Activated CD4-positive, CD25-positive, alpha-beta regulatory T cell treated with anti-CD3 and anti-CD28 coated beads, Interleukin-2, amount 50 U/mL, for 72 hours (primary cell): ENCODE measurements at places on chromosomes 12 and 14.

DNA sequence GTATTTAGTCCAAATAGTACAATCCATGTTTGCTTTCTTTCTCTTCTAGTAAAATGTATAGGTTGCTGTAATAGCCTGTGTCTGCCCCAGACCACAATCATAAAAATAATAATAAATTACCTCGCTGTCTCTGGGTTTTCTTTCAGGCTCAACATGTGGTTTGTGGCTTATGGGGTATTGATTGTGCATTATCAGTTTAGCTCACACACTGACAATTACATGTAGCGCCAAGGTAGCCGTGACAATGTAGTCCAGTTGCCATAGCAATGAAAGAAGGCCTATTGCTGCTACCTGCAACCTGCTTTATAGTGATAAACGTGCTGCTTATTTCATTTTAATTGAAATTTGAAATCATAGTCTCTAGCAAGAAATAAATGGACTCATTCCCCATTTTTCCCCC, 1009.8 kb downstream of the NRXN3 start:
- no peak for DNase-seq

- DNase-seq: no peak
Observed at GRCh38 chr14:56580221-56580711, 668 bp downstream of the TMEM260 start.

GRCh38 chr14:80519002-80519401, 307.7 kb upstream of the DIO2 start:
- DNase-seq: no peak

GRCh38 chr14:51544901-51545300, 106.8 kb upstream of the FRMD6 start:
- no peak for DNase-seq

DNA sequence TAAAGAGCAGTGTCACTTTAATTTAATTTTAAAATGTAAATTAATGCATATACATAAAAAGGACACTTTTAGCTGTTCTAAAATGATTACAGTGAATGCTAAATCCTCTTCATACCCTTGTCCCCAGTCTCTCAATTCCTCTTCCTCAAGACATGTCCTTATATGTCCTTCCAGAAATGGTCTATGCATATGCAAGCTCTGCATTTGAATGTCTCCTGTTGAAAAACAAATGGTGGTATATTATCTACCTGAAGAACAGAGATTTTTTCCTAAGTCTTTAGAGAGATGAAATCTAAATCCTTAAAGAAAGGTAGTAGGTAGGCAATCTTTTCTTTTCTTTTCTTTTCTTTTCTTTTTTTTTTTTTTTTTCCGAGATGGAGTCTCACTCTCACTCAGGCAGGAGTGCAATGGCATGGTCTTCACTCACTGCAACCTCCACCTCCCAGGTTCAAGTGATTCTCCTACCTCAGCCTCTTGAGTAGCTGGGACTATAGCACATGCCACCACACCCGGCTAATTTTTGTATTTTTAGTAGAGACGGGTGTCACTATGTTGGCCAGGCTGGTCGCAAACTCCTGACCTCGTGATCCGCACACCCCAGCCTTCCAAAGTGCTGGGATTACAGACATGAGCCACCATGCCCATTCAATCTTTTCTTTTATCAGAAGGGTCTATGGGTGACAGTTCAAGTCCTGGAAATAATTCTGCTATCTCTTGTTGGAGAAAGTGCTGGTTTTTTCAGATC, 180.5 kb downstream of the PRKCH start:
- DNase-seq: no peak

- DNase-seq: no peak
Observed at GRCh38 chr12:55760663-55761062, 17.7 kb downstream of the GDF11 start.

- DNase-seq: no peak
Observed at GRCh38 chr14:45041641-45042040, 42.3 kb upstream of the PRPF39 start.

DNA sequence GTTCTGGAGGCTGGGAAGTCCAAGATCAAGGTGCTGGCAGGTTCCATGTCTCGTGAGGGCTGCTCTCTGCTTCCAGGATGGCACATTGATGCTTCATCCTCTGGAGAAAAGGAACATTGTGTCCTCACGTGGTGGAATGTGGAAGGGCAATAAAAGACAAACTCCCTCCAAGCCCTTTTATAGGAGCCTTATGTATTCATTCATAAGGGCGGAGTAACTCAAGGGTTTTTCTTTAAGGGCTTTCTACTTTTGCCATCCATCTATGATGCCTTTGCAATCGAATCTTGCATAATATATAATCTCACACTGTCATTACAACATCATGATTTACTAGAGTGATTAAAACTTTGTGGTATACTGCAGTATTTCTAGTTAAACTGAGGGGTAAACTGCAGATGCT, 132.7 kb upstream of the DDHD1 start:
- no peak for DNase-seq

- no peak for DNase-seq
Observed at GRCh38 chr14:76112889-76113624, 38.7 kb upstream of the GPATCH2L start.

- peak; percentile 69 for DNase-seq
Observed at GRCh38 chr12:108856428-108857157, 790 bp downstream of the SSH1 start.
